ENCODE measurements at places on chromosomes 1 and 21.

DNA sequence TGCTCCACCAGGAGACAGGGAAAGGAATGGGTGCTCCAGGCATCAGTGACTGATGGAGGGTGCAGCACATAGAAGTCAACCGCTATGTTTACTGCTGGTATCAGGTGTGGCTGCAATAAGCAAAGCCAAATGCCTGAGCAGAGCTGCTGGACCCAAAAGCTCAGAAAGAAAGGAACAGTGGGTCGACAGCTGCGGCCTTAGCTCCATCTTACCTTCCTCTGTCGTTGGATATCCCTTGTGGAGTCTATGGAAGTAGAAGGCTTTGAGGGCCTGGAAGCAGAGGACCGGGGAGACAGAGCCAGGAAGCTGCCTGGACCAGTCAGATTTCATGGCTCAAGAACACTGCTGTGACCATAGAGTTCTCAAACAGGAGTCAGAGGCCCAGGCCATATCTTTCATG lies 45.3 kb downstream of the RIMS3 start:
- no peak for DNase-seq

GRCh38 chr1:15952317-15953258 lies 23.3 kb downstream of the ZBTB17 start:
- DNase-seq = no peak

- DNase-seq = no peak
Measured at GRCh38 chr1:180221462-180221861, 8.6 kb upstream of the LHX4 start.

GRCh38 chr1:9892563-9893528 lies 17.2 kb downstream of the CTNNBIP1 start:
- no peak for DNase-seq

GRCh38 chr1:227155004-227155403 lies 163.3 kb downstream of the CDC42BPA start:
- DNase-seq = no peak

DNA sequence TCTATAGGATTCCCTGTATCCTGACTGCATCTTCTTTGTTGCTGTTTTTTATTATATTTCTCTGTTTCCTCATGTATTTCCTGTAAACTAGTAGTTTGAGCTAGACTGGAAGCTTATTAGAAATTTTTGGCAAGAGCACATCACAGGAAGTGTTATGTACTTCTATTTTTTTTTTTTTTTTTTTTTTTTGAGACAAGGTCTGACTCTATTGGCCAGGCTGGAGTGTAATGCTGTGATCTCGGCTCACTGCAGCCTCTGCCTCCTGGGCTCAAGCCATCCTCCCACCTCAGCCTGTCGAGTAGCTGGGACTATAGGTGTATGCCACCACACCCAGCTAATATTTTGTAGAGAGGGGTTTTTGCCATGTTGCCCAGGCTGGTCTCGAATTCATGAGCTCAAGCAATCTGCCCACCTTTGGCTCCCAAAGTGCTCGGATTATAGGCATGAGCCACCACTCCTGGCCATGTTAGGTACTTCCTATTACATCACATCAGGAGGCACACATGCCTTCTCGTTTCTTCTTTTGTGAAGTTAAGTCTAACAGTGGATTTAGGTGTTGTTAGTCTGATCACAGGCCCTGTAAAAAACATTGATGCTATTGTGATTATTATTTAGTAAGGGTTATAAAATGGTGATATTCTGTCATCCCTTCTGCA lies 12.5 kb downstream of the C1orf21 start:
- no peak for DNase-seq

All from T follicular helper cell (primary cell).